ENCODE measurements at places on chromosomes 5 and 9.
A peak's percentile ranks its signal among the peaks of the same experiment; 100 is the strongest.

- DNase-seq = no peak
These were observed 95.3 kb upstream of the RASGRF2 start for GRCh38 chr5:80864706-80865435.

DNA sequence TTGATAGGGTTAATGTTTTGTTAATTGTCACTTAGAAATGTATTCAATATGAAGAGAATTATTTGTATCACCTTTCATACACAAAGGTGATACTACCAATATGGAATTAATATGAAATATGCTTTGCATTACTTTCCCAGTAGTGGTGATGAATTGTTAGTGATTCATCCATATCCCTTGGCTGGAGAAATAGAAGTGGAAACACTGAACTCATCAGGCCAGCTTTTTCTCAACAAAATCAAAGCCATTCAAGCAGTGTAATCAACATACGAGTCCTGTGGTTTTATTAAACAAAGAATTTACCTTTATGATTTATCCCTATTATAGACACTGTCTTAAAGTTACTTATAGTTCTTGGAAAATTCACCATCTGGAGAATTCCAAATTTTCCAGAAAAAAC, 264.0 kb upstream of the MEF2C start:
- peak; percentile 3 for DNase-seq

GRCh38 chr5:63070001-63070400, 491.4 kb downstream of the LRRC70 start:
- no peak for DNase-seq

DNA sequence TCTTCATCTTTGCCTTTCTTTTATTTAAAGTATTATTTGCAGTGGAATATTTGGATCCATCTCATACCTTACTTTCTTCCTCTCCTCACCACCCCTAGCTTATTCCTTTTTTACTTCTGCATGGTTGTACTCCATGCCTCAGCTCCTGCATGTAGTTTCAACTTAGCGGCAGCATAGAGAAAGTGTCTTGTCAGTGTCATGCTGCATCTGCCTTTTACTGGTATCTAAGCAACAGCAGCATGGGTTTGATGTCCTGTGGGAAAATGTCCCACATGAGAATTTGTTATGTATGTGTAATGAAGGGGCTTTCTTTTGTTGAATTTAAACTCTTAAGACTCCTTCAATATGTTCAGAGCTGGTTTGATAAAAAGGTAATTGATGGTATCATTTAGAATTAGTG, 20.6 kb downstream of the TCERG1 start:
- DNase-seq = no peak

DNA sequence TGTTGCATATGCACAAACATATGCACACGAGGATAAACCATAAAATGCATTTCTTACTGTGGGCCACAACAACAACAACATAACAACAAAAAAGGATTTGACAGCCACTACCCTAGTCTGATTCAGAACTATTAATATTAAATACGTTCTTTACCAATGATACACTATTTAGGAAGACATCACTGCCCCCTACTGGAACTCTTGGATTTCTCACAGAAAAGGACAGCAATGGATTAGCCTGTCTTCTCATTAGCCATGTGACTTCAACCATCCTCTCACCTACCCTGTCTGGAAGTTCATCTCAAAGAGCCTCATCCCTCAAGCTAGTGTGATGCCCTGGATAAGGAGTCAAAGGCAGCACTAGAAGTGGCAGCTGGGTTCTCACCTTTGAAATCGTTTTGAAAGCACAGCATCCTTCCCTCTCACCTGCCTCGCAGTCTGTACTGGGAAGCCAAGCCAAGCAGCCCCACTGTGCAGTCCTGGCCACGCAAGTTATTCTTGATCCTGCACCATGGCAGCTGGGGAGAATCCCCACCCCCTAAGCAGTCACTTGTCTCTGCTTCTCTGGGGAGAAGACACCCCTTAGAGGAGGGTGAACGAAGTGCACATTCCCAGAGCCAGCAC, 64.6 kb downstream of the SH3TC2 start:
- peak; percentile 75 for DNase-seq

DNA sequence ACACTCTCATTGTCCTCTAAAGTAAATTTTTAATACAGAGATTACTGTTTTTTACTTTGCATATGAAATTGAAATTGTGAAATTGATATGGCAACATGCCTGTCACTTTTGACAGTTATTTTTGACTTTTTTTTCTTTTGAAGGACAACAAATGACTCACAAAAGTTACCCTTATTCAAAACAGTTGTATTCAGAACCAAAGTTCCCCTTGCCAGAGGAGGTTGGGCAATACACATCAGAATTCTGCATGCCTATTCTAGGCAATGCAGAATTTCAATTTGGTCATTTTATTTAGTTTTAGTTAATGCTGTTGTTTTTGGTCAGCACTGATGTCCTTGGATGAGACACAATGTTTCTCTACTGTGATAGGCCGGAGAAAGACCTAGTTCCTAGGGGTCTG, 299.1 kb upstream of the PRR16 start:
- no peak for DNase-seq

- peak; percentile 49 for DNase-seq
These were observed 4.5 kb downstream of the ELAVL2 start for GRCh38 chr9:23821375-23822181.

DNA sequence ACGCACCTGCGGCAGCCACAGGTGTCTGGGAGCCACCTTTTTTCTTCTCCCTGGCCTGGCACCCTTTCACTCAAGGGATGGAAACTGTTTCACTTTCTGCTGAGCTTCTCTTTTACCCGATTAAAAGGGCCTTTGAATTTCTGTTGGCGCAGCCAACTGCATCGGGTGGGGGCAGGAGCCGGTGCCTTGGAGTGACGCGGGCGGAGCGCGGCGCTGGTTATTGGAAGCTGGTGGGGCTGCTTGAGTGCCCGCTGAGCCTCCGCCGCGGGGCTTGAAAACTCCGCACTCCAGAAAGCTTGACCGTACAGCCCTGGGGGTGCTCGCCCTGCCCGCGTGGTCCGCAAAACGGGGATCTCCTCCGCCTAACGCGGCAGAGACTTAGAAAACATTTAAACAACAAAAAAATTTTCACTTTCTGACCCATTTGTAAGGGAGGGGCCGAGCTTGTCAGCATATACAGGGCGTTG, 52.0 kb upstream of the TJP2 start:
- DNase-seq = peak; percentile 77

GRCh38 chr5:34899066-34899465, 16.2 kb downstream of the RAD1 start:
- no peak for DNase-seq

- DNase-seq = peak; percentile 44
These were observed 658.6 kb downstream of the NR2F1-AS1 start for GRCh38 chr5:92922231-92922967.

DNA sequence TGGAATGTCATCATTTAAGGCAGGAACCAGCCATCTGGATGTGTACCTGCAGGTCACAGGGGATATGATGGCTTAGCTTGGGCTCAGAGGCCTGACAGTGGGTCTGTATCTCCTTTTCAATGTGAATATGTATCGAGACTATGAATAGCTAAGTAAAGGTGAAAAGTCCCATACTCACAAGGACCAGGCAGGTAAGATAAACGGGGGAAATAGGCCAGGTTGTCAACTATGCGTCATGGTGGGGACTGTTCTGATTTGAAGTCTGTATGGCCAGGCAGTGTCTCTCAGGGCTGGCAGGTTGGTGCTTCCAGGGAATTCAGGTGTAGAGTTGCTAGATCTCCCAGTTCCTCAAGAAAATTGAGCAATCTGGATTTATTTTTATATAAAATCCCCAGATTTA, 987.9 kb upstream of the WWC1 start:
- no peak for DNase-seq

DNA sequence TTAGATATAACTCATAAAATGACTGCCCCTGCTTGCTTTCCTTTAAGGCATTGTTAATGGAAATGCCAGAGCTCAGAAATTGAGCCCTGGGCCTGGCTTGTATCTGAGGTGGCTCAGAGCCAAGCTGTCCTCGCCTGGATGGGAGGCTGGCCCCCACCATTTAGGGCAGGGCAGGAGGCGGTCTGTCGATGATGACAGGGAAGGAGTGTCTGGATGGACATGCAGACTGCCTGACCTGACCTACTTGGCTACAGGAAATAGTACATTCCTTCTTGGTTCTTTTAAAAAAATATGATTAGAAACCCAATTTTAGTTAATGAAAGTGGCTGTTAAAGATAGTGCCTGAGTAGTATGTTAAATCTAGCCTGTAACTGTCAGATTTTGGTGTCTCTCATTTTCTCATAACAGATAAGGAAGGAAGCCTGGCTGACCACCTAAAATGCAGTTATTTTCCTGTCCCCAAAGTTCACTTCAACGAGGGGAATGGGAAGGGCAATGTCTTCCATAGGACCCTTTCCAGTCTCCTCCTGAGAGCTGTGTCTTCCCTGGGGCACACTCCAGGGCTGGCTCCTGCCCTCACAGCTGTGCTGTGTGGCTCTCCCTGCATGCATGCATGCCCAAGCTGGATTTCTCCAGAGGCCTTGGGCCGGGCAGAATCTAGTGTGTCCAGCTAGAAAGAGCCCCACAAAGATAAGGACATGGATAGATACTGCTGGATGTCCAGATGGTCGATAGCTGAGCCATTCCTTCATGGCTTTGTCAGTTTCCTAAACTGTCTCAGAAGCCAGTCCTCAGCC, 42.3 kb downstream of the MACROH2A1 start:
- peak; percentile 61 for DNase-seq

- DNase-seq = no peak
These were observed 124.3 kb downstream of the STK32A start for GRCh38 chr5:147359101-147359500.

DNA sequence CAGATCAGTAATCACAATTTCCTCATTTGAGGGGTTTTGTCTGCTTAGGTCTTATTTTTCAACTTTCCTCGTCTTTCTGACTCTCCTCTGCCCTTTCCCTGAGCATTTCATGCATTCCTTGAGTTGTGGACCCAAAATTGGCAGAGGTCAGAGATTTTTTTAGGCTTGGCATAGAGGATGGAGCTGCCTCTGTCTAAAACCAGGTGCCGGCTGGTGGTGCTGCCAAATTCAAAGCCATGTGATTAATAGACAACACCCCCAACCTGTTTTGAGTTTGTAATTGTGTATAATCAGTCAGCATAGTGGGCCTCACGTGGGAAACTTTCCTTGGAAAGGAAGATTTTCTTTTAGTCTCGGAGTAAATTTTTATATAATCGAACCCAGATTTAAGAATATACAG, 39.6 kb downstream of the TJP2 start:
- no peak for DNase-seq

DNA sequence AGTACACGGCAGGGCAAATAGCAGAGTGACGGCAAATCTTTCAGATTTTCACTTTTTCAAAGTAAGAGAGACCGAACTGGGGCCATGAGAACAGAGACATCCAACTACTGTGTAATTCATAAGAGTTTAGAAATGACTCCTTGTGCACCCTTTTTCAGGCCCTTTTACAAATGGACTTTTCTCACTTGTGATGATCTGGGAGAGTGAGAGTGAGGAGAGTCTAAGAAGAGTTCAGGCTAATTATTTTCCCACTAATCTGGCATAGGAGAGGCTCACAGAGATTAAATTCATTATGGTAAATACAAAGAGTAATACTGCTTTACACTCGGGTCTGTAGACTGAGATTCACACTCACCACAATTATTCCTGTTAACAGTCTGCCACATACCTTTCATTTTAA, 880 bp upstream of the CCNG1 start:
- no peak for DNase-seq

GRCh38 chr9:130693101-130693425, 517 bp upstream of the EXOSC2 start:
- DNase-seq = no peak

DNA sequence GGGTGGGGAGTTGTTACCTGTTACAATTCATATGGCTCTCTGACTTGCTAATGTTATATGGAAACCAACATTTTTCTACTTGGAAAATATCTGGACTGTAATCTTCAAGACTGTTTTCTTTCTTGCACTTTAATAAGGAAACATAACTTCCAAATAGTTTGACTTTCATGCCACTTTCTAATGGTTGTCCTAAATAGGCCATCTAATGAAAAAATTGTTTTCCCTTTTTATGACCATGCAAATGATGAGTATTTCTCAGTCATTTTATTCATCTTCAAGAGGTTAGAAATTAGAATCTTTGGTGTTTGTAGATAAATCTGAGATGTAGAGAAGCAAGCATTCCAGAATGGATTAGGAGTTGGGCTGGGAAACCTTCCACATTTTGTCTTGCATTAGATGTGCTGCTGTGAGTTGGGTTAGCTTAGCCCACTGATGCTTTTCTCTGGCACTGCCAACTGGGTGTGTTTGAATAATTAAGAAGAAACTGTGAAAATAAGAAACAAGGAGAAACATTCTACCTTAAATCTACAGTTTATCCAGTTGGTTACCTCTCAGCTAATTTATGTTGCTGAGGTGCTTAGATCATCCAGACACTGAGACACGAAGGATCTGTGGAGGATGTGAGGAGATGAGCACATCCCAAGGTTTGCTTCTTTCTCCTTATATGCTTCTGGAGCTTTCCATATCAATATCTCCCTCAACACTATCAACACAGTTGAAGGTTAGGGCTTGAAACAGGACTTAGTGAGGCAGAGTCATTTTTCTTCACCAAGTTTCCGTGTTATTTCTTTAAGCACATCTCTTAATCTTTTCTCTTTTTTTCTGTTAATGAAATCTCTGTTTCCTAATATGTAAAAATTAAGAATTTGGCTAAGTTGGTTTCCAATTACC, 2.7 kb downstream of the RASGRF2 start:
- DNase-seq = no peak

DNA sequence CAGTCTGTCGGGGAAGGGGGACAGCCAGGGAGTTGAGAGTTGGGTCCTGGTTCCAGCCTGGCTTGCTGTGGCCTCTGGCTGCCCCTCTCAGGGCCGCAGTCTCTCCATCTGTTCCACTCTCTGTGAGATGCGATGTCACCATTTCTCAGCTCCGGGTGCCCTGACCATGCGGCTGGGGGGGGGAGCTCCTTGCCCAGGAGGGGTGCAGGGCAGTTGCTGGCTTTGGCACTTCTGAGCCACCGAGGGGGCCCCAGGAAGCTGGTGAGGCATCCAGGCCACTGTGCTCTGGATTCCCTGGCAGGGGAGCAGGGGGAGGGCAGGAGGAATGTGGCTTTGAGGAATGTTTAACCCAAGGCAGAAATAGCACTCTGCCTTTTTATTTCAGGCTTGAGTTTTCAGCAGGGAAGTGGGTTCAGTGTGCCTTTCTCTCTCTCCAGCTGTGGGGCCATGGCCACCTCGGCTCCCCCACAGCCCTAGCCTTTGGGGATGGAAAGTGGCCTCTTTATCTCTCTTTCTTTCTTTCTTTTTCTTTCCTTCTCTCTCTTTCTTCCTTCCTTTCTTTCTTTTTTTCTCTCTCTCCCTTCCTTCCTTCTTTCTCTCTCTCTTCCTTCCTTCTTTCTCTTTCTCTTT, 11.0 kb downstream of the NCS1 start:
- peak; percentile 72 for DNase-seq

DNA sequence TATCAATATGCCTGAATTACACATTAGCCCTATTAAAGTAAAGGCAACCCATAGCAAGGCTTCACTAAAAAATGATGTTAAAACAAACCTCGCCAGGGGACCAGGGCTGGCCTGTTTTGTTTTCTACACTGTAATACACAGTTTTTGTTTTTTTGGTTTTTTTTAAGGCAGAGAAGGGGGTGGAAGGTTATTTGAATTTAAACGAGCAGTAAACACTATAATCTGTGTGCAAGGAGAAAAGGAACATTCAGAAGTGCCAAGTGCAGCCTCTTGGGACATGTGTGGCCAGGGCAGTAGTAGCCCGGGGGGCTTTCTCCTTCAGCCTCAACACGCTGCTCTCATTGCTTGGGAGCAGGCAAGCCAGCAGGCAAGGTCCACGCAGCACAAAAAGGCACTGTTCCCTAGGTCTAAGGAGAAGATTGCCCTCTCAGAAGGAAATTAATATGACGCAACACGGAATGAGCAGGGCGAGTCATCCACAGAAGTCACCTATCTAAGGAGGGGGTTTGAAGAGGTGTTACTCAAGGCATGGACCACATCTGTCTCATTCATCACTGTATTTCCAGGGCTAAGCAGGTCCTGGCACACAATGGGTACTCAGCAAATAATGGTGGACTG, 16.2 kb downstream of the SIL1 start:
- DNase-seq = peak; percentile 40
